ENCODE measurements at places on chromosomes 3 and 15.

DNA sequence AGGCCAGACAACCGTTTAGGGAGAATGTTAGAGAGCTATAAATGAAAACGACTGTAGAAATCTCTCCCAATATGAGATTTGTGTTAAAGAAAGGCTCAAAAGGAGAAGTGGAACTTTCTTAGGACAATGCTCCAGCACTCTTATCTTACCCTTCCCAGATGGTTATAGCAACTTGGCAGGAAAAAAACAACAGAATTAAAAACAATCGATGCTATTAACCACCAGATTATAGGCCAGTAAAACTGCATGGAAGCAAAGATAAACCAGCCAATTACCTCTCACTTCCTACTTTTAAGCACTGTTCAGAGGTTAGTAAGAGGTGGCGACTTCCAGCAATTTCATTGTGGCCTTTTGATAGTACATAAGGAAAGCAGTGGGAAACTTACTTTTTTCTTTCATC, 72.9 kb downstream of the TMCC1 start:
- no peak for DNase-seq

DNA sequence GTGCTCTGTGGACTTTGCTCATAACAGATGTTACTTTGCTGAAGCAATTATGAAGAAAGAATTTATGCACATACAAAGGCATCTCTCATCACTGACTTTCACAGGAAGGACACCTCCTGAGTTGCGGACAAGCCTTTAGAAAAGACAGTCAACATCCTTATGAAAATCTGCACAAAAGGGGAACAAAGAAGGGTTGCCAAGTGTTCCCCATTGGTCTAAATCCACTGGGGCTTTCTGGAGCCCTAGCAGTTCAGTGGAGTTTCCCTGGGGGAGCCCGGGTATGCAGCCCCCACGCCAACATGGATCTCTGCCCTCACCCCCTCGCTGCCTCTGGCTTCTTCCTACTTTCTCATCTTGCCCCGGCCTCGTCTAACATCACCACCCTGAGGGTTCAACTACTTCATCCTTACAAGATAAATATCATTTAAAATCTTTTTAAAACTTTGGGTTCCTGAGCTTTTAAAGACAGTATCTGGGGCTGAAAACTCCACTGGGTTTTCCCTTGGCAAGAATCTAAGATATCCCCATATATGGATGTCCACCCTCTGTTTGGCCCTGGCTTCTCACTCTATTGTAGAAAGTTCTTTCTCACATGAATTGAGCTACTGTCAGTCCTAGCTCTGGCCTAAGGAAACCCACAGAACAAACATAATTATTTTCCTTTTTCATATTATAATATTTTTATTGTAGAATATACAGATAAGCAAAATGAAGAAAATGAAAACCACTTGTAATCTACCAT, 207.9 kb upstream of the RGMA start:
- no peak for DNase-seq

DNA sequence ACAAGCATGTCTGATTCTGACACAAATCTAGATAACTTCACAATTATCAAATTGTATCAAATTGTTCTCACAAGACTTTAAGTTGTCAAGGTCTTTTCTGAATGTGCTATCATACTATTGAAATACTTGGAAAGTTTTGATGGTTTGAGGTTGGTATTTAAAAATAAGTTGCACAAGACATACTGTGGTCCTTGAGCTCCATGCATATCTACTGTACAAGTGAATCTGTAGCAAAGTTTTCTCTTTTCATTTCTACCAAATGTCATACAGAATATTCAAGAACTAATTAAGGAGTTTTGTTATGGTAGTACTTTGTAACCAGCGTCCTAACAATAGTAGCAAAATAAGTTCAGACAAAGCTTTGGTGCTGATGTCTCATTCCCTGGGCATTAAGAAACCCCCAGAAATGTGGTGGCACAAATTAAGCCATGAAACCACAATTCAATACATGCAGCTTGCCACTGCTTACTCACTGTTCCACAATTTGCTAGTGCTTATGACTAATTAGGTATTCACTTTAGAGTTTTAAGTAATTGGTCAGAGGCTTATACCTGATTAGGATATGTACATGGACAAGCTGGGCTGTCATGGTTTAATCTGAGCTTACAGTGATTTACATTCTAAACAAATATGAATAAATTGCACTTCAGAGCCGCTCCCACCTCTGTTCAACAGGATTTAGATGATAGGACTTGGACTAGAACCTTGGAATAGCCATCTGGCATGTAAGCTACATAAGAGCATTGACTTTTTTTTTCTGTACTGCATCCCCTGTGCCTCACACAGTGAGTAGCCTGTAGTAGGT, 8.8 kb downstream of the TBC1D23 start:
- DNase-seq = peak; percentile 98

DNA sequence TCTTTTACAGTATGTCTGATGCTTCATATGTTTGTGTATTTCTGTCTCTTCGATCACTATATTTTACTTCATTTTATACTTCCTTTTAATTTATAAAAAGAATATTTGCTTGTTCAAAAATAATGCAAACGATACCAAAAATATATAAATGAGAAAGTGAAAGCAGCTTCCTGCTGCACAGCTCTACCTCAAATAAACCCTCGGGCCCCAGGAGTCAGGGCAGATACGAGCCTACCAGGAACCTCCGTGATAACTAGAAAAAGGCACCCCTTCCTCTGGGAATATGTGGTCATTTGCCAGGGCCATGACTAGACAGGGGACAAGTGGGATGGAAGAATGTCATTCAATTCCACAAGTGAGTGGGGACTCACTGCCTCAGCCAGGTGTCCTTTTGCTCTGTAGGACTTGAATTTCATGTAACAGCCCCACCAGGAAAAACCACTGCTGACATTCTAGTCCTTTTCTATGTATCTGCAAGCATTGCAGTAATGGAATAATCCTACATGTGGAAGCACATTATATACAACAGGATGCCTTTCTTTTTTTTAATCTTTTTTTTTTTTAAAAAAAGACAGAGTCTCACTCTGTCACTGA, 133.3 kb downstream of the SUCLG2 start:
- DNase-seq = no peak

- DNase-seq = peak; percentile 39
Measured at GRCh38 chr3:31550452-31551251, 17.9 kb downstream of the STT3B start.

GRCh38 chr15:81381720-81382119, 7.7 kb upstream of the TMC3 start:
- DNase-seq = no peak

- DNase-seq = no peak
Measured at GRCh38 chr3:151875759-151876158, 2.3 kb downstream of the SUCNR1 start.

GRCh38 chr3:21613372-21614070, 137.5 kb downstream of the ZNF385D start:
- no peak for DNase-seq

GRCh38 chr3:73070675-73071575, 9.5 kb downstream of the EBLN2 start:
- DNase-seq = peak; percentile 72

- DNase-seq = no peak
Measured at GRCh38 chr15:36517758-36518157, 61.7 kb upstream of the CDIN1 start.

GRCh38 chr15:74405823-74406222, 27.9 kb downstream of the SEMA7A start:
- no peak for DNase-seq

- peak; percentile 86 for DNase-seq
Measured at GRCh38 chr3:195151866-195152541, 119.0 kb downstream of the XXYLT1 start.

DNA sequence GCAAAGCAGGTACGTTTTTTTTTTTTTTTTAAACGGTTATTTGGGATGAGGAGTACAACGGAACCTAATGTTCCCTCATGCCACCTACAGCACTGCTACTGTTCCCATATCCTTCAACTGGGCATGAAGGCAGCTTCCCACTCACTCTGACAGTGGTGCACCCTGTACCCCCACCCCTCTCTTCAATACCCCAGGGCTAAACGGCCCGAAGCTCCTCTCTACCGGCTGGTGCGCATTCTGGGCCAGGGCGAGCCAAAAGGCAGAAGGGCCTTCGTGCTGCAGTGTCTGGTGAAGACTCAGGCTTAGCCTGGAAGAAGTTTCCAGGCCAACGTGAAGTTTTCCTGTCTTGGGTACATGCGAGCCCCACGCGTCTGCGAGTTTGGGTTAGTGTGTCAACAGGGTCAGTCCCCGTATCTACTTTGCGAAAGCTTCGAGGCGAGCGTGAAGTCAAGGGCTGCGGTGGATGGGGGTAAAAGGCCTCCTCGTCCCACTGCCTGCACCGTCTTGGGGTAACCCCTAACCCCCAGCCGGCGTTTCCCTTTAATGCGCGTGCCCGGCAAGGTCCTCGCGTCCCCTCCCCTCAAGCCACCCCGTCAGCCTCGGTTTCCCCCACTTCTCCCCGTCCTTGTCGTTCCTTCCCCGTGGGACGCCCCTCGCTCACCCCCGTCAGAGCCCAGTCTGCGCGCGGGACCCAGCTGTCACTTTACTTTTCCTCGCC, 765 bp upstream of the UBE2E2 start:
- DNase-seq = peak; percentile 33

DNA sequence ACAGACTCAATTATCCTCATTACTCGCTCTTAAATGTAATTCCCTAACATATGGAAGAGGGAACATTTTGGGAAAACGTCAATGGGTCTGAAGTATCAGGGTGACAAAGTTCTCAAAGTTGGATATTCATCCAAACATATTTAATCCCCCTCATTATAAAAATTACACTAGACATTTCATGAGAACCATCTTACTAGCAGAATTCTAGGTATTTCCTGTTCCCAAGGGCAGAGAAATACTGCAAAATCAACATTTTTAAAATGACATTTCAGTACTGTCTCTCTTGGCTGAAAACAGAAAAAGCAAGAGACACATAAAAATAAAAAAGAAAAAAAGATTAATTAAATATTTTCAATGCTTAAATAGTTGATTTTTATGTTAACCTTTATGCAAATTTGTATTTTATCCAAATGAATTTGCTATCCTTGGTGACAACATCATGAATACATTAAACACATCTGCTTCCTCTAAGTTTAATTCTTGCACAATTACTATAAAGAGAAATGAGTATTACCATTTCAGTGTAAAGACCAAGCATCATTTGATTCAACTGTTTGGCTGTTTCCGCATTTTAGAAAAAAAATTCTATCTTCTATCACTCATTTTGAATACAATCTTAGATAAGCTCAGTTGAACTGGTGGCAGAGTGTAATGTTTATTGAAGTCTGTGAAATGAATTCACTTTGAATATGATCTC, 114.8 kb upstream of the COL8A1 start:
- peak; percentile 65 for DNase-seq

DNA sequence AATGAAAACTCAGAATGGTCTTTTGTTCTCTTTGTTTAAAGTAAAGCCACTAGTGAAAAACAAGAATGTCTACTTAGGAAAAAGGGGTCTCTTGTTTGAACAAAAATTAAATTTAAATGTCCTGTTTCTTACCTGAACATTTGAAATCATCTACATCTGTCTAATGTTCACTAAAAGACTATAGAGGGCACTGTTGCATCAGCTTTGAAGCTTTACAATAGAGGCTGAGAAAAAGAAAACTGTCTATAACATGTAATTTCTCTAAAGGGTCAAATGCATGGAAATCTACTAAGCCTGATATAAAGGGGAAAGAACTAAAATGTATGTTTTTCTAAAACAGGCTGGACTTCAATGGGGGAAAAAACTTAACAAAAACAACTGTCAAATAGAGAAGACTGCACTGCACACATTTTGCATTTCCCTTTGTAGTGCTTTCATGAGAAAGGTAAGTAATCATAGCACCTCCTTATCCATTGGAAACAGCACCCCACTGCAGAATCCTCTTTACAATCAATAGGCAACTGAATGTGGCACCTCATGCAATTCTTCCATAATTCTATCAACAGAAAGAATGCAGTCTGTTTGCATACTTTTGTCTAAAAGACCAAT, 26.3 kb downstream of the DPH6 start:
- peak; percentile 67 for DNase-seq

DNA sequence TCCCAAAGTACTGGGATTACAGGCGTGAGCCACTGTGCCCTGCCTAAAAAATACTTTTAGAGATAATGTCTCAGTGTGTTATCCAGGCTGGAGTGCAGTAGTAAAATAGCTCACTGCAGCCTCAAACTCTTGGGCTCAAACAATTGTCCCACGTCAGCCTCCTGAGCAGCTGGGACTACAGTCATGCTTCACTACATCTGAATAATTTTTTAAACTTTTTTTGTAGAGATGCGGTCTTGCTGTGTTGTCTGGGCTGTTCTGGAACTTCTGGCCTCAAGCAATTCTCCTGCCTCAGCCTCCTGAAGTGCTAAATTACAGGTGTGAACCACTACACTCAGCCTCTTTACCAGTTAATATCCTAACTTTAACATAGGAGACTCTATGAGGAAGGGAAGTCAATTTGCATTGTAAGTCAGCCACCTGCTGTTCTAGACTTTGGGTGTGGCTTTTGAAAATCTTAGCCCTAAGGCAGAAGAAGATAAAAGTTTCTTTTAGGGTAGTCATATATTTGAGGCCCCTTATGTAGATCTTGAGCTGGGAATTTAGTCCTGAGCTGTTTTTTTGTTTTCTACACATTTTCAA, 78.2 kb upstream of the RASGRP1 start:
- DNase-seq = no peak

DNA sequence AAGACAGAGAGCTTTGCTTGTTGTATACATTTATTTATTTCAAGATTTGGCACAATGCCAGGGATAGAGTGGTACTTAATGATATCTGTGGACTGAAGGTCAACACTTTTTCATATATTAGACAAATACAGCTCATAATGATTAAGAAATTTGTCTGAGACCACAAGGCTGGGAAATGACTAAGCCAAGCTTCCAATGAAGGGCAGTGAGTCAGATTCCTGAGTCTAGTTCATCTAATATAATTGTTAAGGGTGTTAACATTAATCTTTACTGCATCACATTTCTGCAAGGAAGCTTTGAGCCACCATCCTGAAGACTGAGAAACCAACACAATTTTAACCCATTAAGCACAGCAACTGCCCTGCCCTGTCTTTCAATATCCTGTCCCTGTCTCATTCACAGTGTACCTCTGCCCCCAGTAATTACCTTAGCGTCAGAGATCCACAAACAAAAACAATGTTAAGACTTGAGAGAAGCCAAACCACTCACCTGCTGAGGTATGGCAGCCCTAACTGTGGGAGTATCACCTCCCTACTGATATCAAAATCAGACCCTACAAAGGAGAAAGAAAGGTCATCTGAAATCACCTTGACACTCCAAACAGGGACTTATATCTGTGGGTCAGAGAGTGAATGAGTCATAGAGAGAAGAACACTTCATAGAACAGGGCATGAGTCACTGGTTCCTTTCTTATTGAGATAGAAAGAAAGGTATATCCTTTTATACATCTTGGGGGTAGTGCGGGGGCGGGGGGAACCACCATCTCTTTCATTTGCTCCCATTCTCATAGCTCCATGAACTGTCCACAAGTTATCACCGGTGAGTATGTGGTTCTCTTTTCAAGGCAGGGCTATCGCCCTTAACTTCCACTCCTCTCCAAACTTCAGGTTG, 74.7 kb downstream of the MAGI1 start:
- DNase-seq = peak; percentile 94

- DNase-seq = peak; percentile 19
Measured at GRCh38 chr3:108474581-108474980, 35.8 kb downstream of the MYH15 start.
